ENCODE measurements at places on chromosomes 7 and 10.
A peak's percentile ranks its signal among the peaks of the same experiment; 100 is the strongest.

GRCh38 chr10:44799966-44800365 is 111.2 kb upstream of the TMEM72 start:
- no peak for DNase-seq

GRCh38 chr7:42931447-42931833 is 534 bp downstream of the PSMA2 start:
- DNase-seq = no peak

DNA sequence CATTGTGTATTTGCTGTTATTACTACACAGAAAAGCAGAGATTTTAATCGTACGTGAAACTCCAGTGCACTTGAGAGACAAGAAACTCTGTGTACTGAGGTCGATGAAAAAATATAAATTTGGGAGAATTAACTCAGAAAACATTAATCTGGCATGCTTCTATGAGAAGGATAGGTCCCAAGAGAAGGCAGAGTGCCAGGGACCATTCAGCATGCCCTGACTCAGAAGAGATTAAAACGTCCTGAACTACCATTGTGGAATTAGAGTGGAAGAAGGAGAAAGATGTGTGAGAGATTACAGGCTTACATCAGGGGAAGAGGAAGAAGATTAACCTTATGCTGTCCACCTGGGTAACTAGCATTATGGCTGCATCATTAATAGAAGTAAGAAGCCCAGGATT is 72.4 kb downstream of the REEP3 start:
- no peak for DNase-seq

- DNase-seq = peak; percentile 85
These were observed at the start of gene GSTK1 for GRCh38 chr7:143263266-143264195. Gene GSTK1 (plus strand): TSS chr7:143263441. CDS start chr7:143263514, 73 bp downstream.

DNA sequence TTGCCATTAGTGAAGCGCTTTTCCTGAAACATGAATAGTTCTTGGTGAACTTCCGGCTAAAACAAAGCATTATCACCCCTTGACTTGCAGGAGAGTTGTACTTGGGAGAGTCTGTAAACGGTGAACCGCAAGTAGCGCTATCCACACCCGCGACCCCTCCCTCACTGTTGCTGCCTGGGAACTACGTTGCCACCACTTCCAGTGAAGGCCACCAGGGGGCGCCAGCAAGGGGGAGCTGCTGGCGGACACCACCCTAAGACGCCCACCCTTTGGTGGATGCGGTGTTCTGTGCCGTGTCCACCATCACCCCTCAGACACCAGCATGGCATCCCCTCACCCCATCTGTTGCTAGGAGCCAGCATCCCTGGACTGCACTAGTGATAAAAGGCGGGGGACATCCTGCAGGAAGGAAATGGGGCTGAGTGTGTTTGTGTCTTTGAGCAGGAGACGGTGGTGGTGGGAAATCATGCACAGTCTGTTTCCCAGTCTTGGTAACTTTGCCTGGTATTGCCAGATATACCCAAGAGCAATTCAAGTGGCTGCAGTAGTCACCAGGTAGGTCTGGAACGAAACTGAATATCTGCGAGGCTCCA is 298.2 kb downstream of the FRMD4A start:
- DNase-seq = peak; percentile 37

GRCh38 chr7:96211954-96212353 is 109.9 kb downstream of the SLC25A13 start:
- DNase-seq = no peak

GRCh38 chr10:49373361-49373760 is 22.5 kb downstream of the DRGX start:
- peak; percentile 26 for DNase-seq

GRCh38 chr10:63637901-63638327 is 116.7 kb downstream of the REEP3 start:
- no peak for DNase-seq

DNA sequence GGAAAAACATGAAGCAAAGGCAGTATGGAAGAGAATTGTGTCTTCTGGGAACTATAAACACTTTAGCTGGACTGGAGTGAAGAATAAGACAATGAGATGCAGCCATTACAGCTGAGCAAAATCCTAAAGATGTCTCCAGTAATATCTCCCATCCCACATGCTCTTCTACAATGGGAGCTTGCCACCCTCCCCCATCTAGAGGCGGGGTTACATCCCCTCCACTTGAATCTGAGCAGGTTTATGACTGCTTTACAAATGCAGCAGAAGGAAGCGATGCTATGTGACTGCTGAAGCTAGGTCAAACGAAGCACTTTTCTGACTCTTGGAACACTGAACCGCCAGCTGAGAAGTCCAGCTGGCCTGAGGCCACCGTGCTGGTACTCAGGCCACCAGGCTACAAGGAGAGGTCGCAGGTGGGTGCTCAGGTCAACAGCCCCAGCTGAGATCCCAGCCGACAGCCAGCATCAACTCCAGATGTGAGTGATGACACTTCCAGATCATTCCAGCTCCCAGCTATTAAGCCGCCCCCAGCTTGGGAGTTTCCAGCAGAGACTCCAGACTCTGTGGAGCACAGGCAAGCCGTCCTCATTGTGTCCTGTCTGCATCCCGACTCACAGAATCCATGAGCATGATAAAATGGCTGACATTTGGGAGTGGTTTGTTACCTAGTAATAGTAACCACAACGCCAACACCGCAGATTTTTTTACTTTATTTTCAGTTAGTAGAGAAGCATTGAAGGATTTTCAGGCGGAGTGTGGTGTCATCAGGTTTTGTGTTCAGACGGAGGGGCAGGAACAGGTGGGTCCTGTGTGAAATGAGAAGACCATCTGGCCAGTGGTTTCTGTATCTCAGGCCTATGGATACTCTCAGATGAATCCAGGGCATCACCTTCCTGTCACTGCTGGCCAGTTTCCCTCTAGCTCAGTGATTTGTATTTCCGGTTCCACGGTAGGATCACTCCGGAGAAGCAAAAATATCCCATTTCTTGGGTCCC is 89.3 kb downstream of the NPY start:
- no peak for DNase-seq

GRCh38 chr7:90736968-90737939 is 141.1 kb downstream of the CDK14 start:
- DNase-seq = peak; percentile 13

- DNase-seq = peak; percentile 58
These were observed 6.9 kb downstream of the SERPINE1 start for GRCh38 chr7:101133621-101134398.

GRCh38 chr10:14356921-14357320 is 26.2 kb upstream of the FRMD4A start:
- no peak for DNase-seq

- peak; percentile 94 for DNase-seq
These were observed 1.8 kb upstream of the VSIR start for GRCh38 chr10:71774916-71775702.

GRCh38 chr7:4707217-4707741 is 25.2 kb downstream of the FOXK1 start:
- no peak for DNase-seq

DNA sequence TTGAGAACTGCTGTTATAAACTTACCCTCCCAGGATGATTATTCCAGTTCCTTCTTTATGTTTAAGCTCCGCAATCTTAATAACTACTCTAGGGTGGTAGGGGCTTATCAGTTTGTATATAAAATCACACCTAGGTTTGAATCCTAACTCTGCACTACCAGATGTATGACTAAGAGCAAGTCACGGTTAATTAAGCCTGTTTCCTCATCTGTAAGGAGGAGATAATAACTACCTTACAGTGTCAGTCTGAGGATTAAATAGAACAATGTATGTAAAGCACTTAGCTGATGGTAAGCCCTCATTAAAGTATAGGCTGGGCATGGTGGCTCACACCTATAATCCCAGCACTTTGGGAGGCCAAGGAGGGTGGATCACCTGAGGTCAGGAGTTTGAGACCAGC is 9.2 kb downstream of the DNA2 start:
- DNase-seq = no peak

DNA sequence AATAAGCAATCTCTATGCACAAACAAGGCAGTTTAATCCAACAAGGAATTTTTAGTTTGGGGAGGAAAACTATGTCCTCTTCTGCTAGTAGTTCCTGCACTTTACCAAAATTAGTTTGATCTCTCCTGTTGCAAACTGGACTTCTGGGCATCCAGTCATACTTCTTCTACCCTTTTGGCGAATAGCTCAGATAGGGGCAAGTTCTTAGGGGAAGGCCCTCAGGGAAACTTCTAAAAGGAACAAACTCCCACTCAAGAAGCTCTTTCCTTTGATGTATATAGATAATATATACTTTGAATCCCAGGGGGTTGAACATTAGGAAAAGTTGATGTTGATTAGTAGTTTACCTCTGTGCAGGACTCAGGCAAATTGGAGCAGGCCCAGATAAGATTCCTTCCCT is 21.5 kb upstream of the PPP1R17 start:
- peak; percentile 42 for DNase-seq

DNA sequence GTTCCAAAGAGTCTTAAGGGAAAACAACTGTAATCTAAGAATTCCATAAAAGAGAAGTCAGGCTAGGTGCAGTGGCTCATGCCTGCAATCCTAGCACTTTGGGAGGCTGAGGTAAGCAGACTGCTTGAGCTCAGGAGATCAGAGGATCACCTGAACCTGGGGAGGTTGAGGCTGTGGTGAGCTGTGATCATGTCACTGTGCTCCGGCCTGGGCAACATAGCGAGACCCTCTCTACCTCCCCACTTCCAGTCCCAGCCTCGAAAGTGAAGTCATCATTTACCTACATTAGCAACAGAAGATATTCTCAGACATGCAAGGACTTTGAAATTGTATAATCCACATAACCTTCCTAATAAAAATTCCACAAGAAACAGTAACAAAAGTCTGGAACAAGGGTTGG is 129.8 kb upstream of the DNAJB12 start:
- DNase-seq = no peak

GRCh38 chr10:72561745-72562166 is 64.1 kb downstream of the MICU1 start:
- DNase-seq = no peak

DNA sequence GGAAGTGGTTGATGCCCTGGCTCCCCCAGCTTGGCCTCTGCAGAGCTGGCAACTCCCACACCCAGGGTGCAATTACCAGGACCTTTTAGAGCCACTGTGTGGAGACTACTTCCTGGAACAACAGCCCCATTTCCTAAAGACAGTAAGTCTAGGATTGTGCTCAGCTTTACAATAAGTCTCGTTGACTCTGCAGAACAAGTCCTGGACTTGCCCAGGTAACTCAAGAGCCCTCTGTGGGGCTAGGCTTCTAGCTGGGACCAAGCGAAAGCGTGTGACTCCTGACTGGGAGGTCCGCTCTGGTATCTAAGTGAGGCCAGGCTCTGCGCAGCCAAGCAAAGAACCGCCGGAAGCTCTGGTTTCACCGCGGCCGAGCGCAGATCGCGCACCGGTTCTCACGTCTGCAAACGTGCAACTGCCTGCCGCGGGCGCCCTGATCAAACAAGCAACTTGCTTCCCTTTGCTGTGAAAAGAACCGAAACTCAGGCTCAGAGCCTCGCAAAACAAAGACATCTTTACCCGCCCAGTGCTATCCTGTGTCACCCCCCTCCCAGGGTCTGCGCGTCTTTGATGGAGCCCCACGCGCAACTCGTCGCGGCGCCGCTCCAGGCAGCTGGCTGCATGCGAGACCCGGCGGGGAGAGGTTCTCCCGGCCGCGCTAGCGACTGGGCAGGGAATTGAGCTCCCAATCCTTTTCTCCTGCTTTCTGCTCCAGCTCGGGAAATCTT is 4.4 kb upstream of the PDLIM1 start:
- DNase-seq = peak; percentile 17

DNA sequence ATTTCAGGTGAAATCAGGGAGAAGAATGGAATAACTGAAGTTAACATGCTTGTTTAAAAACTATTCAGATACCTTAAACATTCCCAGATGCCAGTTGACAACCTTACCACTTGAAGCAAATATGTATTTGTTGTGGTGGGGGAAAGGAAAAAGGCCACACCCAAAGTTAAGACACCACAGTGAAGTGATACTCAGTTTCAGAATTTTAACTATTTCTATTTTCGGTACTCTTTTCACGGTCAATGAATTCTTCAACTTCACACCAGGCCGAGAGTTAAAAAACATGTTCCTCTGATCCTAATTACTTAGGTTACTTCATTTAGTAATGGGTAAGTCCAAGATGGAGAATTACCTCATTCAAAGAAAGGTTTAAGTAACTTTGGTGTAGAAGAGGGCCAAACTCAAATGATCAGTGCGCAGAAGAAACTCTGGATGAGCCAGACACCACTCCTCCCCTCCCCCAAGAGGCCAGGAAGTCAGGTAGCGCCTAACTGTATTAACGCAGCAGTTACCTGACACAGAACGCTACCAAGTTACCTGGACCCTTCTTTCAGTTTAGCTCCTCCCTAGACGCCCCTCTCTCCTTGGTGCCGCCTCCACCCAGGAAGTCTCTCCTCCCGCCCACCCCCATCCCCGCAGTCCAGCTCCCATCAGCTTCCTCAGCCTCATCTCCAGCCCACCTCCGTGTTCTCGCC is 700 bp downstream of the MTPN start:
- peak; percentile 14 for DNase-seq

GRCh38 chr10:22673785-22674572 is 40.4 kb downstream of the PIP4K2A start:
- DNase-seq = no peak

GRCh38 chr10:73838827-73839226 is 27.4 kb upstream of the NDST2 start:
- no peak for DNase-seq

GRCh38 chr10:102639537-102639936 is 4.7 kb upstream of the TRIM8 start:
- no peak for DNase-seq

- DNase-seq = no peak
These were observed 1.8 kb upstream of the KIF20B start for GRCh38 chr10:89699581-89700064.

GRCh38 chr7:51325261-51325676 is 8.7 kb upstream of the COBL start:
- DNase-seq = no peak

GRCh38 chr7:17709127-17709526 is 231.2 kb downstream of the SNX13 start:
- no peak for DNase-seq

GRCh38 chr7:17144322-17144721 is 154.1 kb upstream of the AHR start:
- peak; percentile 49 for DNase-seq

DNA sequence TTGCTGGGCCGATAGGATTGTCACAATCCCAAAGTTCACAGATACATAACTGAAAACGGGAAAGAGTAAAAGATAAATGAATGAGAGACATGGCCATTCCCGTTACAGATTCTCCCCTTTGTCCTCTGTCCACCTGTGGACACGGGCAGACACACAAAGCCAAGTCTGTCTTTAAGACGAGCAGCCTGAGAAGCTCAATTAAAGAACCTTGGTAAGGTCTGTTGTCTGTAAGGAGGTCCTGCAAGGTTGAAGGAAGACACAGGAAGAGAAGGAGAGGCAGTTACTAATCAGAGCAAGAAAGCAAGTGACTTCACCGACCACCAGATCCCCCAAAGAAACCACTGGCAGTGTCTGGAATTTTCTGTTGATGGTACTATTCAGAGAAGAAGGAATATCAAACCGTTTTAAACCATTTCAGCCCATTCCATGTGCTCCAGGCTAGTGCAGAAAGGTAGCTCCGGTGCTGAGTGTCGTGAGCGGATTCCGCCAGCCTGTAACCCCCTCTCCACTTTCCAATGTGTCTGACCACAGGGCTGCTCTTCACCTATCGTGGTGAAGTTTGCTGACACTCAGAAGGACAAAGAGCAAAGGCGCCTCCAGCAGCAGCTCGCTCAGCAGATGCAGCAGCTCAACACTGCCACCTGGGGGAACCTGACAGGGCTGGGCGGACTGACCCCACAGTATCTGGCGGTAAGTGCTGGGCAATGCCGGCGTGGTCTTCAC is 252.6 kb downstream of the CELF2 start:
- peak; percentile 48 for DNase-seq

GRCh38 chr10:97948822-97949221 is 81.6 kb downstream of the CRTAC1 start:
- DNase-seq = no peak

All from suppressor macrophage (primary cell).